NAMALWA (cell line): ENCODE measurements at places on chromosomes 2 and 18.

GRCh38 chr2:14720739-14721138, 88.2 kb downstream of the LRATD1 start:
- DNase-seq, result no peak

DNA sequence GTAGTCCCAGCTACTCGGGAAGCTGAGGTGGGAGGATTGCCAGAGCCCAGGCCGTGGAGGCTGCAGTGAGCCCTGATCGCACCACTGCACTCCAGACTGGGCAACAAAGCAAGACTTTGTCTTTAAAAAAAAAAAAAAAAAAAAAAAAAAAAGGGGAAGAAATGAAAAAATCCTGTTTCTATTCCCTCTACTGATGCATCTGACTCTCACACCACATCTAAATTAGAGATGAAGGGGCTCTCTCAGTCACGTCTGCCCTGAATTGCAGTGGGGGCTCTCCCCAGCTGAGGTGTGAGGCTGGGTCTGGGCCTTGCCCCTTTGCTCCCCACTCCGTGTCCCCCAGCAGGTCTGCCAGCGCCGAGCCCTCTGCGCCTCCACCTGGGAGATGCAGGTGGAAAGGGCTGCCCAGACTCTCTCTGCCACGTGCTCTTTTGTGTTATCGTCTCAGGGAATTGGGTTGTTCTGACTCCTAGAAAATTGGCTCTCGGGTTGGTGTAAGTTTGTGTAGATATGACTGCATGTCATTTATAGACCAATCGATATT, 30.2 kb downstream of the TRAPPC12 start:
- DNase-seq, result no peak

GRCh38 chr2:8134985-8135682, 546.7 kb upstream of the ID2 start:
- DNase-seq, result peak; percentile 15

- DNase-seq, result no peak
These were observed 531.2 kb downstream of the PIK3C3 start for GRCh38 chr18:42486271-42486670.

GRCh38 chr2:101432411-101433181, 42.3 kb downstream of the RFX8 start:
- no peak for DNase-seq

- DNase-seq, result no peak
These were observed 16.9 kb upstream of the KIF1A start for GRCh38 chr2:240836781-240837467.

- no peak for DNase-seq
These were observed 45.6 kb downstream of the PARD6G start for GRCh38 chr18:80201739-80202138.

DNA sequence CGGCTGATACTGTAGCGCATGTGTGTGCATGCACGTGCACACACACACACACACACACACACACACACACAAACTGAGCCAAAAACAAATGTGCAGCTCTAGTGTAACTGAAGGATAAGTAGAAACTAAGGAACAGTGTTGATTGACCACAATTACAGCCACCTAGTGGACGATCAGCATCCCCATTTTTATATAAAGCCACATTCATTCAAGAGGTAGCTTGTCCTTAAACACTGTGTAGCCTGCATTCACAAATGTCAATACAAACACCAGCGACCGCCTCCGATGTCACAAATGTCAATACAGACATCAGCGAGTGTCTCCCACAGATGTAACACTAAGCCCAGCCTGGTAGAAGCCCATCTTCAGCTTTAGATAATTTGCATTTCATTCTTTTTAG, 167.4 kb downstream of the PTGR3 start:
- peak; percentile 9 for DNase-seq

- no peak for DNase-seq
These were observed 55.0 kb downstream of the ABCB11 start for GRCh38 chr2:168976034-168976654.

DNA sequence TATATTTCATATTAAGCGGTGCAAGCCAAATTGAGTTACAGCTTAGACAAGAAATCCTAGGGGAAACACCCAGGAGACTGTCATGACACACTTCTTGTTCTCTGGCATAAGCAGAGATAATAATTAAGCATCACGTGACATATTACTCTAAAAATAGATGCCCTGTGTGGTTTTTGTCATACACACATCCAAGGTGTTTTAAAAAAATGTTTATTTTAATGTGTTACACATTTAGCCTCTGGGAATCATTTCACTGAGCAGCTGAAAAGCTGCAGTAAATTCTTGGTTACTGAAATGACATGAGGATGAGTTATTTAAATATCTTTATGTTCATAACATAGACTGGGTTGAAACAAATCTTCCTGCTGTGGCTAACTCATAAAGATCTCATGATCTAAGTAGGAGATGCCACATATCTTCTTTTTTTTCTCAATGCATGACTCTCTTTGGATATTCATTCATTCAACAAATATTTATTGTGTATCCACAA, 38.0 kb upstream of the ERMN start:
- DNase-seq, result no peak

DNA sequence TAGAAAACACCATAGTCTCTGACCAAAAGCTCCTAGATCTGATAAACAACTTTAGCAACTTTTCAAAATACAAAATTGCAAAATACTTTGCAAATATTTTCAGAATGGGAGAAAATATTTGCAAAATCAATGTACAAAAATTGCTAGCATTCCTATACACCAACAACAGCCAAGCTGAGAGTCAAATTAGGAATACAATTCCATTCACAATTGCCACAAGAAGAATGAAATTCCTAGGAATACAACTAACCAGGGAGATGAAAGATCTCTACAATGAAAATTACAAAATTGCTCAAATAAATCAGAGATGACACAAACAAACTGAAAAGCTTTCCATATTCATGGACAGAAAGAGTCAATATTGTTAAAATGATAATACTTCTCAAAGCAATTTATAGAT, 327.0 kb upstream of the ZC3H15 start:
- DNase-seq, result no peak

GRCh38 chr2:98234776-98235175, 111.5 kb upstream of the CNGA3 start:
- DNase-seq, result peak; percentile 13

- DNase-seq, result no peak
These were observed 140.2 kb upstream of the ID2 start for GRCh38 chr2:8541636-8542035.

GRCh38 chr2:236656166-236656565, 86.5 kb downstream of the ACKR3 start:
- no peak for DNase-seq

DNA sequence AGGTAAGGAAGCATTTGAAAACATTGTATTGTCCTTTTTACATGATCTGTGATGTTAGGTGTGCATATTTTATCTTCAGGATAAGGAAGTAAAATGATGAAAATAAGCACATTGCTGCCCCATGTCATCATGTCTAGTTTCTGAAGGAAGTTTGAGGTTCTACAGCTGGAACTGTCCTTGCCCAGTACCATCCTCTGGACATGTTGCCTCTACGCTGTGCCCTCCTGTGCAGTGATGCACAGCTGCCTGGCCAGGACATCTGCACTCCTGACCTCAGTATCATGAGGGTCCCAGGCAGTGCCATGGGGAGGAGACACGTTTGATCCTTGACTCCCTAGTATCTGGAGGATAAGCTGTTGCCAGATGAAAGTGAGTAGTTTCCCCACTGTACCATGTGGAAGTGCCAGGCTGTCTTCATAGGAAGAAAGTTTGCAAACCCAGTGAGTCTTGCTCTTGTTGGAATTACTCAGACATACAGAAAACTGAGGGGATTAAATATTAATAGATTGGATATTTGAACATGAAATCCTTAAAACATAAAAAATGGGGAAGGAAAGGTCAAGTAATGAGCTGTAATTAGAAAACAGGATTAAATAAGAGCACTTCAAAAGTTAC, 9.5 kb downstream of the ALKAL2 start:
- no peak for DNase-seq

GRCh38 chr18:62327977-62328376, 2.9 kb downstream of the TNFRSF11A start:
- DNase-seq, result no peak

DNA sequence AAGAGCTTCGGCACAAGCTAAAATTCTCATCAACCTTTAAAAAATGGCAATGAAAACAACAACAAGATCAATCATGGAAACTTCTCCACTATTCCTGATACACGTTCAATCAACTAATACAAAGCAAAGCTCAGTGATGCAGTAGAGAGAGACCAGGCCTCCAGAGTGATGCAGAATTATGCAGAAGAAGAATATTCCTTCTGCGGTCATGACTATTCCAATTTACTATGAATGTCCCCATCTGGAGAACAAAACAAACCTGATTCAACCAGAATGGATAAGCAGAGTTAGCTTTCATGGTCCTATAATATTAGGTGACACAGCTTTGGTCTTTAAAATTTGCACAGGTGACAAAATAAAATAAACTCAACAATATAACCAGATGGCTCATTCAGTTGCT, 12.5 kb upstream of the MBOAT2 start:
- DNase-seq, result no peak

DNA sequence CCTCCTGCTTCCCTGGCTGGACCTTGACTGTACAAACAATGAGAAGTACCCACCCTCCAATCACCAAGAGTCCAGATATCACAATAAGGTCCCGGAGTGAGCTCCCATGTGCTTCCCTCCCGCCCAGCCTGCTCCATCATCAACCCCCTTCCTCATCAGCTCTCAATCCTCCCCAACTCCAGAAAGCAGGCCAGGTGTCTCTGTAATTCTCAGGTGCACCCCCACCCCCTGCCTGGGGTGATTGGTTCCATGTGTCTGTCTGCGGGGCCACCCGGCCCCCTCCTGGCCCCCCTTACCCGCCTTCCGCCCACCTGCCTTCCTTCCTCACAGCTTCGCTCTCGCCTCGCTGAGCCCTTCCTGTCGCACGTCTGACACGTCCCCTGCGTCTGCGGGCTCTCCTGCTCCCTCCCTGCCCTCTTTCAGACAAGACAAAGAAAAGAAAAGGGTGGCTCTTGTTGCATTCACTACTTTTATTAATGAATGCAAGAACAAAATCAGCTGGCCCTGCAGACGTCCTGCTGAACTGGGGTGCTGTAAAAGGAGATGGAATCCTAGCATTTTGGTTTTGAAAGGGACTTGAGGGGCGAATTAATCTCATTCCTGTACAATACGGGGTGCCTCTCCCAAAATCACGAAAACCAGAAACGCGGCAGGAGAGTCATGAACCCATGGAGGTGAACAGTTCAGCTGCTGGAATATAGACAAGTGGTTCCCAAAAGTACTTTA, 26.5 kb upstream of the IGFBP2 start:
- peak; percentile 67 for DNase-seq

DNA sequence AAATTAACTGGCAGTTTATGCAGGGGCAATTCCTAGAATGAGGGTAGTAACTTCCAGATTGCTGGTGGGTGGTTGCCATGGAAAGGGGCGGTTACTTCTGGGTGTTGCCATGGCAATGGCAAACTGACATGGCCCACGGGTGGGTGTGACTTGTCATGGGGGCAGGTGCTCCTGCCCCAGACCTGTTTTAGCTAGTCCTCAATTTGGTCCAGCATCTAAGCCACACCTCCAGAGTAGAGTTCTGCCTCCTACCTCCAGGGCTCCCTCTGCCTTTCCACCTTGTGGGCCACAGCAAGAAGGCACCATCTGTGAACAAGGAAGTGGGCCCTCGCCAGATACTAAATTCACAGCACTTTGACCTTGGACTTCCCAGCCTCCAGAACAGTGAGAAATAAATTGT, 148.7 kb downstream of the TFCP2L1 start:
- DNase-seq, result peak; percentile 40

DNA sequence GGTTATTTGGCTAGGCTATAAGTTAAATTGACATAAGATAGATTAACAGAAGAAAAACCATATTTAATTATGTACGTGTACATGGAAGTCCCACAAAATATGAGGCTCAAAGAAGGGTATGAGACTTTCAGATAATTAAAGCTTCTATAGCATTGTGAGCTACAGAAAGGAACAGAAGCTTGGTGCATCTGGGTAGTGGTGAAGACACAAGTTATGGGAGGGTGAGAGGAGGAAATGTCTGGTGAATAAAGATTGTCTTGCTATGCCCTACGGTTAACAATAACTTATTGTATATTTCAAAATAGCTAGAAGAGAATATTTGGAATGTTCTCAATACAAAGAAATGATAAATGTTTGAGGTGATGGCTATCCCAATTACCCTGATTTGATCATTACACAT, 6.8 kb upstream of the FAM124B start:
- DNase-seq, result no peak

DNA sequence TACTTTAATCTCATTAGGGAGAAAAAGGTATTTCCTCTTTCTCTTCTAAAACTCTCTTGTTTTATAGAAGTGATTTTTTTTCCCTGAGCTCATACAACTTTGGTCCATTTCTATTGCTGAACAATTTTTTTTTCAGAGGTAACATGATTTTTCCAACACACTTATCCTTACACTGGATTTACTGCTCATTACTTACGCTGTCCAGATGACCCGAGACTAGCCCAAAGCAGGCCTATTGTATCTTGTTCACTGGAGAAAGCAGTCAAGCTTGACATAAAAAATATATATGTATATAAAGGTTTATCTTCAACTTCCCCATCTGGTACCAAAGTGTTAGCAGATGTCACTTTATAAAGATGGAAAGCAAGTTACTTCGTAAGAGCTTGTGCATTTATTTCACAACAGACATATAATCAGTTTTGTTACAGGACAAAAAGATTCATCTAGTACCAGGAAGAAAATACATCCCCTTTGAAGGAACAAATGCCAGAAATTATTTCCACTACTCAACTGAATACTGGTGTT, 70.4 kb upstream of the KIDINS220 start:
- no peak for DNase-seq

GRCh38 chr18:68340606-68341005, 374.3 kb downstream of the TMX3 start:
- no peak for DNase-seq

DNA sequence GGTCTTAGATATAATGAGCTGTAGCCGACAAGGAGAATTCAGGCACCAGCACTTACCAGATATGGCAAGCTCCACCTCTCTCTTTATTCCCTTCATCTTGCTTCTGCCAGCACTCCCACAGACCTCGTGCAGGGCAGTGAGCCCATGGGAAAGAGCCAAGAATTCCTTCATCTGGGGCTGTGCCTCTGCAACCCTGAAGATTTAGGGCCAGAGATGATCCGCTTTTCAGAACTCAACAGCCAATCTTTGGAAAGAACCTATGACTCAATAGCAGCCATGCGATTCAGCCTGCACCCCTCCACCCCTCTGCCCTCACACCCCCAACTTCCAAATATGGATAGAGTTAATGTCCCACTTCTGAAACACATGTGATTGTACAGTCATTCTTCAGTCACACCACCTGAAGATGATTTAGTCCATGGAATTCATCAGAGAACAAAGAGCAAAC, 533.7 kb upstream of the TNP1 start:
- DNase-seq, result no peak

DNA sequence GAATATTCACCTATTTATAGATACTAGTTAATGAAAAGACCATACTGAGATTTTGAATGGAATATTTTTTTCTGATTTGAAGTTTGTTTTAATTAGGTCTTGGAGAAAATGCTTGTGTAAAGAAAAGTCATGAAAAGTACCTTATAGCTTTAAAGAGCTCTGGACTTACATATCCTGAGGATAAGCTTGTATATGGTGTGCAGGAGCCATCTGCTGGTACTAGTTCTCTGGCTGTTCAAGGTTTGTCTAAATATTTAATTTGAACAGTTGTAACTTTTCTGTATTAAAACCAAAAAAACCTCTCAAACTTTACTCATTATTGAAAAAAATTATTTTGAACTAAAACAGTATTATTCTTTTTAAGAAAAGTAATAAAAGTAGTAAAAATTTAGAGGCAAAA, 50.1 kb downstream of the UBR3 start:
- peak; percentile 23 for DNase-seq
